ENCODE measurements at places on chromosomes 3 and 15.

DNA sequence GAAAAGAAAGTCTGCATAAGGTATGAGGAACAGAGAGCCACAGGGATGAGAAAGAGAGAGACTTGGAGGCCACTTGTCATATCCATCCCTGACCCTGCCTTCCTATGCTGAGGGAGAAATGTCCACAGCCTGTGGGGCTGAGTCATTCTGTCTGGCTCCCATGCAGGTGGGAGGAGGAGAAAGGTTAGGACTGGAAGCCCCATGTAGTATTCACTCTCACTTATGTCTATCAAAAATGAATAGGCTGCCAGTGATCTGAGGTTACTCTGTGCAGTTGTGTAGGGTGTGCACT is 71.3 kb downstream of the RAB11A start:
- no peak for DNase-seq

DNA sequence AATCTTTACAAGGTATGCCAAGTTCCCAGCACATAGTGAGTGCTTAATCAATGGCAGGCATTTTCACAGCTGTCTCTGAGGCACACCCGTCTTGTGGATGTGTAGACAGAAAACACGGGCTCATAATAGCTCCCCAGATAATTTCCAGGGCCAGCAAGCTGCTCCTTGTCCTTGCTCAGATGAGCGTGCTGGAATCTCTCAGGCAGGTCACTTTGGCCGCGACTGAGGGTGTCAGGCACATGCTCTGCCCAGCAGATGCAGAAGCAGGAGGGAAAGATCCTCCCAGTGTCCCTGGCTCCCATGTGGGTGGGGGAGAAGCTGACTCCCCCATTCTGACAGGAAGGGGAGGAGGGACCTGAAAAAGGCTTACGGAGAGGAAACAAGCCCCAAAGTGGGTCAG is 35.6 kb upstream of the SLC6A1 start:
- no peak for DNase-seq

- DNase-seq, result no peak
Measured at GRCh38 chr3:74590620-74591262, 23.7 kb downstream of the CNTN3 start.

DNA sequence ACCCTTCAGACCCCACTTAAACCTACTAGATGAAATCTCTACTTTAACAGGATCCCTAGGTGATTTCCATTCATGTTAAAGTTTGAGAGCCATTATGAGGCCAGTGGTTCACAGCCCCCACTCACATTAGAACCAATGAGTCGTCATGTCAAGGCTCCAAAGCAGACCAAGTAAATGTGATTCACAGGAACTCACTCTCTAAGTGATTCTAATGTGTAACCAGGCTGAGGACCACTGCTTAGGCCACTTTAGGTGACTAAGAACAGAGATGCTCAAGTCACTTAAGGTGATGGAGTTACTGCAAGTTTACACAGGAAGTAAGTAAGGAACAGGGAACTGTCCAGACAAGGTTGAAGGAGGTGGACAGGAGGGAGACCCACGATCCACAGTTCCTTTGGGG is 7.7 kb downstream of the GALNT15 start:
- DNase-seq, result peak; percentile 14

DNA sequence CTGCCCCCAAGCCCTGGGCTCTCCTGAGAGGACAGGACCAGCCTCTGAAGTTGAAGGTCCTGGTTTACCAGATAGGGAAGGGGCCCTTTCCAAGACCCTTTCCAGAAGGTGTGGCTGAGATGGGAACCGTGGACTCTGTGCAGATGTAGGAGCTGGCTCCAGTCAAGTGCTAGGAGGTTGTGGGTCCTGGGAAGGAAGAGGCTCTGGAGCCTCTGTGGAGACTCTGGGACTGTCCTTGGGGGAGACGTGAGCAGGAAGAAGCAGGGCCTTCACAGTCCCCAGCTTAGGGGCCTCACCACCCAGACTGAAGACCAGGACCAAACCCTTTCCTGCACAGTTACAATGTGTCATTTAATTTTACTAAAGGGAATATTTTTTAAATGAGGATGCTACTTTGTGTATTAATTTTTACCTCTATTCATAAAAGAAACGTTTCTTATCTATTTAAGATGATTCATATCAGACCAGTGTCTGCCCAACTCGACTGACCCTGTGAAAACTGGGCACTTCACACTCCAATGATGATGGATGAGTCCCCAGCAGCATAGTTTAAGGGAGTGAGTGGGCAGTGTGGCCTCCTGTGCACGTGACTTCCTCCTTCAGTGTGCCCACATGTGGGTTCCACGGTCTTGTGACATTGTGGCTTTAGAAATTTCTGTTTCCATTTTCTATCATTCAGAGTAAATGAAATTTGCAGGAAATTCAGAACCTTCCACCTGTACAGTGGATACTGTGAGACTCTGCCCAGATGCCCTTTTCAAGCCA is 10.9 kb downstream of the CCR5AS start:
- no peak for DNase-seq

DNA sequence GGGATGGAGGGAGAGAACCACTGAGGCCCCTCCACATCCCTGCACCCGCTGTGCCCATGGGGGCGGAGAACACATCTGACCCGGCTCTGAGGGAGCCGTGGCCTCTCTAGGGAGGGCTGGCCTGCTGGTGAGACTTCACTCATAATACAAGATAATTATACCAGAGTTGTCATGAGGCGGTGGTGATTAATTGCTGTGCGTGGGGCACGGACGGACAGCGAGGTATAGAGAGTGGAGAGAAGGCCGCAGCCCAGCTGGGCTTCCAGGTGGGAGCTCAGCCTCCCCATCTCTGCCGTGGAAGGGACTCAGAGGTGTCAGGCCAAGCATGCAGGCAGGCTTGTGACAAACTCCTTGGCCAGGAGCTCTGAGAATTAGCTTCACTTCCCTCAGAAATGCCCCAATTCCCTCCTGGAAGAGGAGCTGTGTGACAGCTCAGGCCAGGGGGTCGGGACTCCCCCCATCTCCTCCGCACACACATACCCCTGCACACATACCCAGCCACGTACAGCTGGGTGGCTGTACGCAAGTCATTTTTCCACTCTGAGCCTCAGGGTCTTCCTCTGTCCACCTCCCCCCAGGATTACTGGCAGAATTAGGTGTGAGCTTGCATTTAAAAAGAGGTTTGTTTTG is 6.0 kb upstream of the GATA2 start:
- DNase-seq, result peak; percentile 44

- DNase-seq, result no peak
Measured at GRCh38 chr15:40449275-40449674, 8.5 kb downstream of the BAHD1 start.

GRCh38 chr3:125651244-125651643 is 55.9 kb upstream of the OSBPL11 start:
- no peak for DNase-seq

- no peak for DNase-seq
Measured at GRCh38 chr3:69747511-69748258, 8.4 kb downstream of the MITF start.

- no peak for DNase-seq
Measured at GRCh38 chr15:90987561-90988141, 6.7 kb downstream of the PRC1 start.

DNA sequence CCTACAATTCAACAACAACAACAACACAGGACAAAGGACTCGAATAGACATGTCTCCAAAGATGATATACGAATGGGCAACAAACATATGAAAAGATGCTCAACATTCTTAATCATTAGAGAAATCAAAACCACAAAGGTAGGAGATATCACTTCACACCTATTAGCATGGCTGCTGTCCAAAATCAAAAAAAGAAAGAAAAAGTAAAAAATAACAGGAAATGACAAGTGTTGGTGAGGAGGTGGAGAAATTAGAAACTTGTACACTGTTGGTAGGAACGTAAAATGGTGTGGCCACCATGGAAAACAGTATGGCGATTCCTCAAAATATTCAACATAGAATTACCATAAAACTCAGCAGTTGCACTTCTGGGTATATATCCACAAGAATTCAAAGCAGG is 312.3 kb upstream of the STT3B start:
- no peak for DNase-seq

DNA sequence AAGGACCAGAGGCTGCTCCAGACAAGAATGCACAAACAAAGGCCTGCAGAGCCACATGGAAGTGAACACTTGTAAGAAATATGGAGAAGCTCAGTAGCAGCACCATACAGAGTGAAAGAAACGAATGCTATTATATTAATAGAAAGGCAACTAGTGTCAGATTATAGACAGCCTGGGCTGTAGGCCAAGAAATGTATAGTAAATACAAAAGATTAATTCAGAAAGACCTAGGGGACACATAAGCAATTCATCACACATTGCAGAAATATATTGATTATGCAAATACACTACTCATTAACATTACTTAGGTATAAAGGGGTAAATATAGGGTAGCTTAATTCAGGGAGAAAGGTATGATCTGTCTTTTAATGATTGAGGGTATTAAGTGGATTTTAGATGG is 69.5 kb upstream of the GUCA1C start:
- no peak for DNase-seq

- DNase-seq, result no peak
Measured at GRCh38 chr3:130857336-130858026, 36.4 kb upstream of the ATP2C1 start.

GRCh38 chr3:193894121-193894863 is 241.7 kb upstream of the HES1 start:
- DNase-seq, result no peak

DNA sequence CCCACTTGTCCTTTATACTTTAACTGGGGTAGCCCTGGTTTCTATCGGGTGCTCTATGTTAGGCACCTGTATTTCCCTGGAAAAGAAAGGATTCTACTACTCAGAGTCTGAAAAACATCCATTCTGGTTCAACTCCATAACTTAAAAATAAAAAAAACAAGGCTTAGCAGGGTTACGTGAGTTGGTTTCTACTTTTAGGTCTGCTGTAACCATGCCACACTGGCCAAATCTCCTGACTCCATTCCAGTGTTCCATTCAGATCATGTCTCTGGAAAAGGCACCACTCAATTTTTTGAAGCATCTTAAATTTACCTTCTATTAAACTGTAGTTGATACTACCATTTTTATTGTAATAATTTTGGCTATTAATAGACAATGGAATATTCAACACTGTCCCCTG is 62.1 kb downstream of the CAPN3 start:
- DNase-seq, result no peak

DNA sequence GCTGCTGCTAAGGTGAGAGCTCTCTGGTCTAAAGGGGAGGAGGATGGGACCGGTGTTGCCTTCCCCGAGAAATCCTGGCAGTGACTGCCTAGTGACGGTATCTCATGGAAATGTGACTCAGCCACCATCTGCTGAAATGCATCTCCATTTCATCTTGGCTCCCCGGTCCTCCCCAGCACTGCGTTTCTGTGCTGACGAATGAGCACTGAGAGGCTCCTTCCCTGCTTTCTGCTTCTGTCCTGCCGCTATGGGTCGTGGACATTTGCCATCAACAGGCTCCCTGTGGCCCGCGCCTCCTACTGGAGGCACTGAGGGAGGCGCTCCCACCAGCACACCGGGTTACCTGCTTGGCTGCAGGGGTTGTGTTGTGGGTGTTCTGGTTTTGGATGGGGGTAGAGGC is 13.5 kb upstream of the SEC13 start:
- DNase-seq, result no peak

GRCh38 chr3:51955893-51956770 is 951 bp downstream of the GPR62 start:
- no peak for DNase-seq

GRCh38 chr3:138114988-138115971 is at the start of gene DZIP1L:
TSS of gene DZIP1L (minus strand) at chr3:138115608. CDS start at chr3:138103971, 11,637 bp downstream.
- DNase-seq, result peak; percentile 89

GRCh38 chr15:51750792-51751696 is at the start of gene TMOD2:
TSS of gene TMOD2 (plus strand) at chr15:51751597. CDS start at chr15:51766442, 14,845 bp downstream.
- DNase-seq, result peak; percentile 74

- DNase-seq, result no peak
Measured at GRCh38 chr3:36992806-36993325, at the start of gene EPM2AIP1. TSS of gene EPM2AIP1 (minus strand) at chr3:36993131. CDS start at chr3:36993077, 54 bp downstream.

DNA sequence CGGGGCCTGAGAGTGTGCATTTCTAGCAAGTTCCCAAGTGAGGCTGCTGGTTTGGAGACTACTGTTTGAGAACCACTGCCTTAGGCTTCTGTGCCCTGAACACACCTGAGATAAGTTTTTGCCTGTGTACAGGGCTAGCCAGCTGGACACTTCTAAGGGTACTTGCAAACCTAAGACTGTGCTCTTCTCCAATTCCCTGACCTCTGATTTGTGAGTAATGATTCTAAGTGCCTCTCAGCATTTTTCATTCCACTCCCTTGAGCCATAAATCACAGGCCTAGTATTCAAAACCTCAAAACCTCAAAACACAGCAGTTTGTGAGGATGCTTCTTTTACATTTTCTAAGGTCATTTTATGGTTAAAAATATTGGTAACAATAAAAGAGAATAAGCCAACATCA is 148.4 kb downstream of the CHST2 start:
- DNase-seq, result no peak

- DNase-seq, result no peak
Measured at GRCh38 chr3:115766587-115767482, 143.5 kb downstream of the GAP43 start.

GRCh38 chr3:169246158-169246557 is 417.4 kb downstream of the MECOM start:
- DNase-seq, result no peak

- no peak for DNase-seq
Measured at GRCh38 chr3:183211352-183211751, 41.7 kb upstream of the B3GNT5 start.

- DNase-seq, result no peak
Measured at GRCh38 chr15:68852461-68852860, 31.8 kb upstream of the ANP32A start.

DNA sequence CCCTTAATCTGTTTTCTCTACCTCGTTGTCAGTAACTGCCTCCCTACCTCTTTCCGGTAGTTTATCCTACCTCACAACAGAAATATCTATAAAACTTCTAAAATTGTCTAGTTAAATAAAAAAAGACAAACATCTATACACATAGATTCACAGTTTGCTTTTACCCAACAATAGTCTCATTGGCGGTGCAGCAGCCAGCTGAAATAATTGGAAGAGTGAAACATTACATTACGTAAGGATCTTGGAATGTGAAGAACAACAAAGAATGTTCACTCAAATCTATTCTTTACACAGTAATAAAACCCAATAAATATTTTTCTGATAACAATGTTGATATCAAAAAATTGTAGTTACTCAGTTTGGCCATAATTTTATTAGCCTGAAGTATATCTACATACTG is 115.5 kb upstream of the ARPP21 start:
- DNase-seq, result no peak

DNA sequence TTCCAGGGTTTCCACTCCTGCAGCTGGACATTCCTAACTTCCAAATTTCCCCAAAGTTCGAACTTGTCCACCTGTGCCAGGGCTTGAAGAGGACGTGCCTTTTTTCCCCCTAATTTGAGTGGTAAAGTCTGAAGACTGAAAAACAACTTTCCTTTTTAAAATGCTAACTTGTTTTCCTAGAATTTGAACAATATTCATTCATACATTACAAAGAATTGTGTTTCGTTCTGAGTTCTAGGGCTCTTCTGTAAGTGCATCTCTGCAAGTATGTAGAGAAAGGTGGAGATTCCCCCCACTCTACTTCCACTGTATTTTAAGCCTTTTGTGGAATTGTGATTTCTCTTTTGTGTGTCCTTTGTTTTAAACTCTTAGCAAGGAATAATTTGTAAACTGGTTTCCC is 9.4 kb downstream of the DPH3 start:
- DNase-seq, result no peak
